Activated naive CD8-positive, alpha-beta T cell treated with anti-CD3 and anti-CD28 coated beads, Interleukin-2, amount 10 ng/mL, durations not matched to agents 7 days and 5 days (primary cell): ENCODE measurements at places on chromosomes 11 and 22. TPM values are rescaled to one million over a fixed set of nuclear protein-coding genes. Genes with fewer than 3 reads are reported as not detected.

- no peak for DNase-seq
Observed at GRCh38 chr11:70423523-70424505, 25.5 kb downstream of the CTTN start.

CTSW gene
- 161 TPM for total RNA-seq

- DNase-seq: no peak
Observed at GRCh38 chr11:134367781-134368180, 36.0 kb downstream of the GLB1L2 start.

- DNase-seq: no peak
Observed at GRCh38 chr11:14308114-14308896, 50.7 kb downstream of the RRAS2 start.

GRCh38 chr11:128621601-128622501 is 34.5 kb upstream of the ETS1 start:
- DNase-seq: no peak

DNA sequence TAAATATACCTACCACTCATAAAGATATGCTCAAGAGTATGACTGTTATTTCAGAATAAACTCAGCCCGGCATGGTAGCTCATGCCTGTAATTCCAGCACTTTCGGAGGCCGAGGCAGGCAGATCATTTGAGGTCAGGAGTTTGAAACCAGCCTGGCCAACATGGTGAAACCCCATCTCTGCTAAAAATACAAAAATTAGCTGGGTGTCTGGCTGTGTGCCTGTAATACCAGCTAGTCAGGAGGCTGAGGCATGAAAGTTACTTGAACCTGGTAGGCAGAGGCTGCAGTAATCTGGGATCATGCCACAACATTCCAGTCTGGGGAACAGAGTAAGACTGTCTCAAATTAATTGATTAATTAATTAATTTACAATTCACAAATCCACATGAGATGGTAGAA is 208.2 kb upstream of the PDGFD start:
- DNase-seq: no peak

SCUBE1 gene
- 0.03 TPM for total RNA-seq

RAG1 gene
- total RNA-seq: 0.14 TPM
